Left lobe of liver (tissue), 2 donors: ENCODE measurements at places on chromosomes 11 and 22.
A peak's percentile ranks its signal among the peaks of the same experiment; 100 is the strongest.

DNA sequence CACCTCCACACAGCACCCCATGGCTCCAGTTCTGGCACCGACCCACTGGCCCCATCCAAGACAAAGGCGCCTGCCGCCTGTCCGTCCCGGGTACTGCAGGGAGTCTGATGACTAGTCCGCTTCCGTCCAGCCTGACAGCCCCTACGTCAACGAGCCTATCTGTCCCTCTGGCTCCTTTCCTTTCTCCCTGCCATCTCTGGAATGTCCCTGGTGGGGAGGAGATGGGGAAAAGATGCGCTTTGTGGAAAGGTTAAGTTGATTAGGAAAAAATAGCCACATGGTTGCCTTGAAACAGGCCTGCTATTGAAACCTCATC, 10.4 kb downstream of the PDGFB start:
- DNase-seq: no peak

GRCh38 chr11:69923196-69923595, 104.0 kb upstream of the FGF3 start:
- no peak for DNase-seq

DNA sequence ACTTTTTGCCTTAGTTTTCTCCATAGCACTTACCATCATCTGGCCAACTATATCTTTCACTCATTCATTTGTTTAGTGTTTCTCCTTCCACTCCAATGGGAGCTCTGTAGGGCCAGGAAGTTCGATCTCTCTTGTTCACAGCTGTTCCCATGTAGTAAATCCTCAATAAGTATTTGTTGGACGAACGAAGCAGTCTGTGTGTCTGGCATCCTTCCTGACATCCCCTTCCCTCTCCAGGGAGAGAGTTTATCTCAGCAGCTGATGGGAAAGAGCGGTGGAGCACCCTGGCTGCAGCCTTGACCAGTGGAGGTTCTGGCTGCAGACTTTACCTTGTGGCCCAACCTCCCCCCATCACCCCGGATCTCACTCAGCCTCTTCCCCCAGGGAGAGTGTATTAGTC, 141.7 kb downstream of the CHST1 start:
- DNase-seq: no peak

DNA sequence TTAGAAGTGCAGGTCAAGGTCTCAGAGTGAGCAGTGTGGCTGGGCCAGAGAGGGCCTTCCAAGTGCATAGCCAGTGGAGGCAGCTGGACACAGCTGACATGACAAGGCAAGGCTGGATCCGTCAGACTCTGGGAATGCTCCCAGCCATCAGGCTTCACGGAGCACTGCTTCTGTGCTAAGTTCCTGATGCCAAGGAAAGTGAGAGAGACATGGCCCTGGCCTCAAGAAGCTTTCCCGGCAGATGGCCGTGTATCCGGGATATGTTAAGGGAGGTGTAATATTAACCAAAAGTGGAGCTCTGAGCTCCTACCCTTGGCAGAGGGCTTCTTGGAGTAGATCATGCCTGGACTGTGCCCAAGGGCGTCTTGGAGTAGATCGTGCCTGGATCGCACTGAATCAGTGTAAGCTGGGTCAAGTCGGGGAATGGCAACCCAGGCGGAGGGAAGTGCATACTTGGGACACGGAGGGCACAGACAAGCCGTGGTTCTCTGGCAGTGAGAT, 7.4 kb upstream of the EFCAB6 start:
- peak; percentile 33 for DNase-seq

DNA sequence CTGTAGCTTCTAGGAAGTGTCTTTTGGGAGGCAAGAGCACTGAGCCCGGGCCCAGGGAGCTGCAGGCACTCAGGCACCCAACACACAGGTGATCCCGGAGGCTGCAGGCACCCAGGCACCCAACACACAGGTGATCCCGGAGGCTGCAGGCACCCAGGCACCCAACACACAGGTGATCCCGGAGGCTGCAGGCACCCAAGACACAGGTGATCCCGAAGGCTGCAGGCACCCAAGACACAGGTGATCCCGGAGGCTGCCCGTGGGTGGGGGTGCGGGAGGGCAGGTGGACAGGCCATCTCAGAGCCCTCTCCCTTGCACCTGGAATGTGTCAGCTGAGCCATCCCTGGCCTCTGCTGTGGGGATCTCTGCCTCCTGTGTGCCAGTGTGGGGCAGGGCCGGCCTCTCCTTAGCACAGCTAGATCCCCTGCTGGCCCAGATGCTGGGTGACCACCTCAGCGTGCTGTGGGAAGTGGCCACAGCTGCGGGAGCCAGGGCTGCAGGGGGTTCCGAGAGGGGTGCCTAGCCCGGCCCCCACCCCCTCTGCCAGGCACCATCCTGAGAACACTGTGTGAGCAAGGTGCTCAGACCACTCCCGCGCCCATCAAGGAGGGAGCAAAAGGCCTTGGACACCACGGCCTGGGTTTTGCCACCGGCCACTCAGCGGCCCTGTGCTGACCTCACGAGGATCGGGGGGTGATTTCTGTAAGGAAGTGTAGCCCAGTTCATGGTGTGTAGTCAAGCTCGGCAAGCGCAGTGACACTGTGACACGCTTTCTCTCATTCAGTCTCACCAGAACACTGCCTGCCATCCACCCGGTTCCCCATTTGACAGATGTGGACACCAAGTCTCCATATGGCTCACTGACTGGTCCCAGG, 14.2 kb downstream of the MRGPRG start:
- no peak for DNase-seq

DNA sequence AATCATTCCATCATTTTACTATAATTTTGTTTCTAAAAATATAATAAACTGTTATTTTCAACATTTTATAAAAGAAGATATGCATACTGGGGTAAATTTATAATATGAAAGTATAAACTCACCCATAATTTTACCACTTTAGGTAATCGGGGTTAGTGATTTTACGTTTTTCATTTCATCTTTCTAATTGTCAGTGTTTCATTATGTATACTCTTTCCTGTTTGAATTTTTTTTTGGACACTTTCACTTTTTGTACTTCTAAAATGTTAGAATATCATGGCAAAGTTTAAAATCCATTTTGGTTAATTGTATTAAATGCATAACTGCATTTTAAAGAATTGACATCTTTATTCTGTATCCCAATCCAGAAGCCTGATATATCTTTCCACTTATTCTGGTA, 115.8 kb downstream of the METTL15 start:
- DNase-seq: no peak
